ENCODE measurements at places on chromosomes 6 and 20.

DNA sequence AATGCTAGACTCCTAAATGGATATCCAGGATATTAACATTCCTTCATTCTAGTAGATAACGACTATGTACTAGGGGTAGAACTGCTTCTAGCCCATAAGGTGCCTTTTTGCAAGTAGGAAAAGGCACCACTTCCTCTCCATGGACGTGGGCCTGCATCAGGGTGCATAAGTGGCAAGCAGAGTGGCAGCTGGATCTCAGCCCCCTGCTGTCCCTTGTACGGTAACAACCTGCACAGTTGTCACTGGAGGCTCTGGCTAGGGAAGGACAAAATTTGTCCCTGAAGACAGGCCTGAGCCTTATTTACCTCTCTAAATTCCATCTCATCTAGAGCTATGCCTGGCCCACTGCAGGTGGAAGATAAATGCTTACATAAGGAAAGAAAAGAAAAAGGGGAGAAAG, 42.5 kb upstream of the SAYSD1 start:
- no peak for DNase-seq

GRCh38 chr6:110748453-110748852, 66.8 kb downstream of the CDK19 start:
- DNase-seq, result no peak

DNA sequence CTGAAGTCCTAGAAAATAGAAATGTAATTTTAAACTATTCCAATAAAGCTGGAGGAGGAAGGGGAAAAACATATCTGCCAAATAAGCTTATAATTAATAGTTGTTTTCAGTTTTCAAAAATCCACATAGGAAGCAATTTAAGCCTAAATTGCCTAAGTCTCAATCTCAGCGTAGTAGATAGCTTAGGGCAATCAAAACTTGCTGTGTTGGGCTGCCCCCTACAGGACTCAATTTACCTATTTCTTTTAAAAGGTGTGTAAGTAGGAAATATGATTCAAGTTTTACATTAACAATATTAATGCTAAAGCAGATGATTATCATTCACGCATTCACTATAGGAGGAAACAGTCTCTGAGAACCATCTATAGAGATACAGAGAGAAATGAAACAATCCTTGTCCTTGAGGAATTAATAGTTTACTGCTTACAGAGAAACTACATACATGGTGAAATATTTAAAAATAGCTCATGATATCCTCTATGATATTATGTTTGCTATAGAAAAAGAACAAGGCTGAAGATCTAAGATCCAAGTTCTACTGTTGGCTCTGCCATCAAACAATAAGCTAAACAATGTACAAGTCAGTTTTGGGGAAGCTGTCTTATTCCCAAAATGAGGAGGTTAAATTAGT, 102.1 kb downstream of the ATG5 start:
- peak; percentile 38 for DNase-seq

DNA sequence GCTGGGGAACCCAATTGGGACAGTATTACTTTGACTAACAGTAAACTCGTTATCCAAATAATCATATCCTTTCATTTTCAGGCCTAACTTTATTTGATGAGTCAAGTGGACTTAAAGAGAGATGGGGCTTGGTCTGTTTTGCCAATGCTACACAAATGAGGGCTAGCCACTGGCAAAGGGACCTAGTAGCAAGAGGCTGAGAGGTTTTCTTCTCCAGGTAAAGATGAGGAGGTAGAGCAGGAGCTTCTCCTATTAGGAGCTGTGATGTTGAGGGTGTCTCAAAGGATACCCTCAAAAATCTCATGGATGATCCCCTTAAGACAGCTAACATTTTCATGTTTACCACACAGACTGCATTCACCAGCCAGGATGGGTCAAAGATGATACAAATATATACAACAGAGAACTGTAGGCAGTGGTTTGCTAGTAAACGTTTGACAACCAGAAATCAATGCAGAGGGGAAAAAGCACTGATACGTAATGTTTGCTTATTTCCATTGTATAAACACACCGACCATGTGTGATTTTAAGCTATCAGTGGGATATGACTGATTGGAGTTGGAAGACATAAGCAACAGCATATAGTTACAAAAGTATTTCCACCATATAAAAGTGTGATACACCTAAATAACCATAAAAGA, 153.3 kb downstream of the IBTK start:
- no peak for DNase-seq

DNA sequence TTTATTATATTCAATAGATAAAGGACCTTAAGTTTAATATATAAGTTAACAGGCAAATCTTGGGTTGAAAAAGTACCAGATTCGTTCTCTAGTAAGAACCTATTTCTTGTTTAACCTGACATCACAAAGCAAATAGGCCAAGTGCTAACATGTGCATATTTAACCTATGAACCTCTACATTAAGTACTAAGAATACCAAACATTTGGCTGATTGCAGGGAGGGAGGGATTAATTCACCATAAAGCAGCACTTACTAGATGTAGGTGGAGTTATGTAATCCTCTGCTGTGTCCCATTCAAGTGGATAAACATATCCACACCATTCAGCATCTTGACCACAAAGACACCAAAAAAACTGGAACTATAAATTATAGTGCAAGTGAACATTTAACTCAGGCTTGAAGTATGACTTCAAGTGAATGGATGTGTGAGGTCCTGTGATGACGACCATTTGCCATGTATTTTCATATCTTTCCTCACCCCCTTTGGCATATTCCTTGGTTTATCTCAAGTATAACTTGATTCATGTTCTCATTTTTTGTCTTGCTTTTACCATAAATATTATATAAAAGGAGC, 10.2 kb downstream of the STX11 start:
- DNase-seq, result no peak

DNA sequence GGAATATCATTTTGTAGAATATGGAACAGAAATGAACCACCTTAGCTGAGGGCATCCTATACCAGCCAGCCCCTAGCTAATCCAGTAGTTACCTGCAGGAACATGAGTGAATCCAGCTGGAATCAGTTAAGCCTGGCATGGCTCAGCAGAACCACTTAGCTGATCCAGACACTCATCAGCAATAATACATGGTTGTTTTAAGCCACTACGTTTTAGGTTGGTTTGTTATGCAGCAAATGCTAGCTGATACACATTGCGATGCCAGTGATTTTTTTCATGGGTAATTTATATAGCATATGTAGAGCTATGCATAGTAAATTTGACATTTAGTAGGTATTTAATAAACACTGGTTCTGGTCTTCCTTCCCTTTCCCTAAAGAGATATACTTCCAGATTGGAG, 201.9 kb upstream of the JAG1 start:
- DNase-seq, result no peak

GRCh38 chr6:35139924-35140638, 1.1 kb downstream of the TCP11 start:
- DNase-seq, result peak; percentile 69

DNA sequence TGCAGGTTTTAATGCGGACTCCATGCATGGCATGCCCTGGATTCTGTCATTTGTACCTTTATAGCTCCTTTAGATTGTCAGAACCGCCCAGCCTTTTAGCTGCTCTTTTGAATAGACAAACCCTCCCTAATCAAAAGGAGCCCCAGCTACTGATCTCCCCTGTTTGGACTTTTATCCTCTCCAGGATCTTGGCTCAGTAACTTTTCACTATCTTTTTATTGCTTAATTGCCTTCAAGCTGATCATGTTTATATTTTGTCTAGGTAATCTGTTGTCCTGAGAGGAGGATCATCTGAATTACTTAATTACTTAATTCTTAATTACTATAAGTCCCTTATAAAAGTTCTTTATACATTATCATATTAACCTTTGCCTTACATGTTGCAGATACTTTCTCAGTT, 93.2 kb downstream of the HIVEP1 start:
- DNase-seq, result no peak

- DNase-seq, result no peak
Observed at GRCh38 chr6:139743664-139744437, 369.4 kb upstream of the CITED2 start.

DNA sequence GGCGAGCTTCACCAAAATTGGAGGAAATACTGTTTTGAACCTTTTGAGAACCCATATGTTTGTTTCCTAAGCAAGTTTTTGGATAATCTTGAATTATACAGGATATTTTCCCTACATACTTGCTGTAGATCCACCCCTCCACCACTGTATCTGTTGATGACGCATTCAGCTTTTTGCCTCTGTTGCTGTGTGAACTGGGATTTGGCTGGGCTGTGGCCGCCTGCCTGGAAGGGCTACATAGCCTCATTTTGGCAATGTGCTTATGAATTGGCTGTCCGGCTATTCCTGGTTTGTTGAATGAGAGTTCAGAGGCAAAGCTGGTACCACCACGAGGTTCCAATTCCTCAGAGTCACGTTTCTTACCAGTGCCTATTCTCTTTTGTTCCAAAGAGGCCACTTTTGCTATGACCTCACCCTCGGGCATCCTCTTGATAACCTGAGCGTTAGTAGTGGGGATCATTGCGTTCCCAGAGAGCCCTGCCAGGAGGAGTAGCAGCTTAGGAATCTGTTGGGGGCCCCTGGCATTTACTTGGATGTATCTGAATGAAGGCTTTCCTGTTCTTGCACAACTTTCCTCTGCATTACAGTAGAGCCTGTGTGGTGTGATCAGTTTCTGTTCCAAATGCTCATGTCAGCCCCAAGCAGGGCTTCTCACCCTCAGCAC, 6.4 kb downstream of the FAM83D start:
- DNase-seq, result no peak

DNA sequence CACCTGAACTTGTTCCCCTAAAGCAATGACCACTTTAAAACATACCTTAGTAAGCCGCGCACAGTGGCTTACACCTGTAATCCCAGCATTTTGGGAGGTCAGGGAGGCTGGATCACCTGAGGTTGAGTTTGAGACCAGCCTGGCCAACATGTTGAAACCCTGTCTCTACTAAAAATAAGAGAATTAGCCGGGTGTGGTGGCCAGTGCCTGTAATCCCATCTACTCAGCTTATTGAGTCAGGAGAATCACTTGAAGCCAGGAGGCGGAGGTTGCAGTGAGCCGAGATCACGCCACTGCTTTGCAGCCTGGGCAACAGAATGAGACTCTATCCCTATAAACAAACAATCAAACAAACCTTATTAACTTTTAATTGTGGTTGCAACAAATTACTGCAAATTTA, 1.6 kb upstream of the RAET1E start:
- DNase-seq, result no peak

DNA sequence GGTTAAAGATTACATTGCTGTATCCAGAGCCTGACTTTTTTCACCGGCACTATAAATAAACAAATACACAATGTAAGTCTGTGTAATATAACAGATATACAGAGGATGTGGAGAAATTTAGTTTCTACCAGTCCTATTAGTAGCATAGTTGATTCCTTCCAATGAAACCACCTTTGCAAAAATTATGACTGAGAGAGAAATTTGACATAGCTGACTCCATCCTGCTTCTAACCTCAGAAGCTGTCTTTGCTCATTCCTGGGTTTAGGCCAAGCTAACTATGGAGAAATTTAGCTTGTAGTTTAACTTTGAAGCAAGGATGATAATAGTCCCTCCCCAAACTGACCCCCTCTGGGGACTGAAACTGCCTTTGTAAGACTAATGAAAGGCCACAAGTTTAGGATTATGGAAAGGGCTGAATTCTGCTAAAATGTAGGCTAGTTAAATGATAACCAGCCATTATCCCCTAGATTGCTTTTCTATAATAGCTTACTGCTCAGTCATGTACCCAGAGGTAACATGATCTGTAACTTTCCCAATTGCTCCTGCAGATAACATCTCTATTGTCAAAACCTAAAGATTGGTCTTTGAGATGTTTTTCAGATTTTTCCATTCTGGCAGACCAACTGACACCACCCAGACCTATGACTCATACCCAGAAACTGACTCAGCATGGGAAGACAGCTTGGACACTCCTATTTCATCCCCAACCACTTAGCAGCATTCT, 172.8 kb upstream of the ARG1 start:
- no peak for DNase-seq

GRCh38 chr6:137316626-137317025, 97.4 kb upstream of the IFNGR1 start:
- DNase-seq, result no peak

GRCh38 chr20:61580958-61581824, 329.1 kb downstream of the CDH4 start:
- DNase-seq, result no peak

- DNase-seq, result no peak
Observed at GRCh38 chr6:146871611-146872425, 273.0 kb downstream of the ADGB start.

DNA sequence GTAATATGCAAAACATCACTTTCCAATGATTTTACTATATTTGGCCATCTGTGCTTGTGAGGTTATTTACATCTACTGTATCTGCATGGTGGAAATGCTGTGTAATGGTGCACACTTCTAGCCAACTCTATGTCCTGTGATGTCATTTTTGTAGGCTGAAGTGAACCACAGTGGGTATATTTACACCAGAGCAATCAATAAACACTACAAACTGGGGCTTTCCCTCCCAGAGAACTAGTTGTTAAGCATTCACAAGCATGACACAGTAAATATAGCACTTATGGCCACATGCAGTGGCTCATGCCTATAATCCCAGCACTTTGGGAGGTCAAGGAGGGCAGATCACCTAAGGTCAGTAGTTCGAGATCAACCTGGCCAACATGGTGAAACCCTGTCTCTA, 4.9 kb downstream of the SLC22A2 start:
- no peak for DNase-seq

DNA sequence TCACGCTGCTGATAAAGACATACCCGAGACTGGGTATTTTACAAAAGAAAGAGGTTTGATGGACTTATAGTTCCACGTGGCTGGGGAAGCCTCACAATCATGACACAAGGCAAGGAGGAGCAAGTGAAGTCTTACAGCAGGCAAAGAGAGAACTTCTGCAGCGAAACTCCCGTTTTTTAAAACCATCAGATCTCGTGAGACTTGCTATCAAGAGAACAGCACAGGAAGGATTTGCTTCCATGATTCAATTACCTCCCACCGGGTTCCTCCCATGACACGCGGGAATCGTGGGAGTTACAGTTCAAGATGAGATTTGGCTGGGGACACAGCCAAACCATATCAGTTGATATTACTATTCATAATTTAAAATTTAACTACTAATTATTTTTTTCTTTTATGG, 157.3 kb upstream of the ATXN1 start:
- DNase-seq, result no peak

GRCh38 chr6:80250391-80250997, 144.0 kb downstream of the BCKDHB start:
- no peak for DNase-seq

DNA sequence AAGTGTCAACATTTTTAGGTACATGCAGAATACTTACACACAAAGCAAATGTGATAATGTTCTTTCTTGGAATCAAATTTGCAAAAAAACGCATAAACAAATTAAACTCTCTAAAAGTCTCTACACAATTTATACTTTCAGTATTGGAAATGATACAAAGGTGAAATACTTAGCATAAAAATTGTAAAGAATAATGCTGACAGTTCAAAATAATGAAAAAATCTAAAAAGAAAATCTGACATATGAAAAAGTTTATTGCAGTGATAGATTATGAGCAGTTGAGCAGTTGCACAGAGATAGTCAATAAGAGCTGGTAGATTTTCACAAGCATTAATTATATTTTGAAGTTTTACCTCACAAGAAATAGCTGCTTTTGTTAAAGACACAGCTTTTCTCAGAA, 1176.4 kb upstream of the EYS start:
- no peak for DNase-seq

GRCh38 chr20:13934992-13935894, 55.2 kb downstream of the SEL1L2 start:
- DNase-seq, result no peak

All from GM20000 (cell line).